A549 treated with dexamethasone at 1 μM for 4 hours (cell line): ENCODE measurements at places on chromosomes 5 and 9. TPM values are rescaled to one million over a fixed set of nuclear protein-coding genes. Genes with fewer than 3 reads are reported as not detected.

NR5A1 gene
- 0.11 to 0.21 TPM (median 0.12 TPM) in 4 of 5 replicates, not detected in the other for total RNA-seq

SLC45A2 gene
- total RNA-seq, result not detected in 5 replicates

GAS1 gene
- 0.06 to 0.13 TPM (median 0.06 TPM) in 5 replicates for total RNA-seq

HSD17B3 gene
- 0.09 TPM in 1 of 5 replicates, not detected in the others for total RNA-seq

CDC20B gene
- 0.06 to 0.09 TPM (median 0.08 TPM) in 5 replicates for total RNA-seq

SIT1 gene
- total RNA-seq, result not detected in 5 replicates

RNF183 gene
- total RNA-seq, result 0.07 to 0.17 TPM (median 0.11 TPM) in 3 of 5 replicates, not detected in the others

UNC13B gene
- total RNA-seq, result 9.2 to 13.5 TPM (median 12.8 TPM) in 5 replicates

SPINK6 gene
- total RNA-seq, result 0.27 to 1.4 TPM (median 0.39 TPM) in 5 replicates

IL3 gene
- total RNA-seq, result not detected in 5 replicates

FOXD4L4 gene
- 0.04 to 0.07 TPM (median 0.05 TPM) in 3 of 5 replicates, not detected in the others for total RNA-seq

GOLGA1 gene
- total RNA-seq, result 9.6 to 12.0 TPM (median 11.1 TPM) in 5 replicates

ATP10B gene
- total RNA-seq, result not detected in 5 replicates

RUFY1 gene
- total RNA-seq, result 25.5 to 30.9 TPM (median 27.8 TPM) in 5 replicates

CCDC107 gene
- 24.5 to 32.3 TPM (median 29.5 TPM) in 5 replicates for total RNA-seq

IGFBPL1 gene
- total RNA-seq, result 1.7 to 3.1 TPM (median 2.5 TPM) in 5 replicates

SH3RF2 gene
- total RNA-seq, result 1.9 to 3.1 TPM (median 2.2 TPM) in 5 replicates

FANCG gene
- total RNA-seq, result 31.3 to 48.0 TPM (median 47.2 TPM) in 5 replicates

ZNF483 gene
- 0.50 to 0.94 TPM (median 0.56 TPM) in 5 replicates for total RNA-seq

LTC4S gene
- 0.18 to 0.27 TPM (median 0.21 TPM) in 4 of 5 replicates, not detected in the other for total RNA-seq

ADAMTS6 gene
- total RNA-seq, result 0.01 to 0.15 TPM (median 0.04 TPM) in 5 replicates

LHX3 gene
- 0.05 to 0.13 TPM (median 0.11 TPM) in 5 replicates for total RNA-seq

SPINK4 gene
- total RNA-seq, result not detected in 5 replicates

CCT5 gene
- total RNA-seq, result 542 to 677 TPM (median 564 TPM) in 5 replicates

UBE2QL1 gene
- 1.9 to 2.4 TPM (median 2.1 TPM) in 5 replicates for total RNA-seq

POLE3 gene
- 89.2 to 114 TPM (median 107 TPM) in 5 replicates for total RNA-seq

SLC23A1 gene
- total RNA-seq, result 0.79 to 1.6 TPM (median 1.4 TPM) in 5 replicates

CLTB gene
- 111 to 172 TPM (median 168 TPM) in 5 replicates for total RNA-seq

TSSK1B gene
- not detected in 5 replicates for total RNA-seq

PCDHGB2 gene
- total RNA-seq, result 0.05 to 0.16 TPM (median 0.11 TPM) in 5 replicates

INSL4 gene
- 14.0 to 17.1 TPM (median 15.9 TPM) in 5 replicates for total RNA-seq

SPATA6L gene
- 0.98 to 1.9 TPM (median 1.6 TPM) in 5 replicates for total RNA-seq

CKMT2 gene
- total RNA-seq, result not detected in 5 replicates

UCK1 gene
- total RNA-seq, result 14.3 to 22.0 TPM (median 21.5 TPM) in 5 replicates

RGS14 gene
- 4.1 to 6.2 TPM (median 4.7 TPM) in 5 replicates for total RNA-seq

SEMA6A gene
- total RNA-seq, result 0.15 to 0.46 TPM (median 0.18 TPM) in 5 replicates

NAIP gene
- 0.12 to 0.61 TPM (median 0.56 TPM) in 5 replicates for total RNA-seq

NOXA1 gene
- total RNA-seq, result 0.41 to 1.7 TPM (median 1.4 TPM) in 5 replicates

FAM221B gene
- not detected in 5 replicates for total RNA-seq

PALM2AKAP2 gene
- total RNA-seq, result 0.14 to 0.51 TPM (median 0.29 TPM) in 5 replicates

CORO2A gene
- 1.5 to 2.2 TPM (median 1.9 TPM) in 5 replicates for total RNA-seq

WNT8A gene
- total RNA-seq, result not detected in 5 replicates

SLC6A7 gene
- 0.02 to 0.04 TPM in 2 of 5 replicates, not detected in the others for total RNA-seq

PCDHB15 gene
- total RNA-seq, result 0.05 to 0.16 TPM (median 0.05 TPM) in 5 replicates

RGS7BP gene
- total RNA-seq, result not detected in 5 replicates

CATSPER3 gene
- 0.21 to 0.49 TPM (median 0.37 TPM) in 5 replicates for total RNA-seq

SNX18 gene
- total RNA-seq, result 4.3 to 8.2 TPM (median 7.3 TPM) in 5 replicates

CAMK4 gene
- 0.03 to 0.21 TPM (median 0.08 TPM) in 4 of 5 replicates, not detected in the other for total RNA-seq

FBP2 gene
- 0.09 TPM in 1 of 5 replicates, not detected in the others for total RNA-seq

MATR3 gene
- 160 to 218 TPM (median 176 TPM) in 5 replicates for total RNA-seq
